A549 treated with Mapracorat at 1 μM for 4 hours (cell line): ENCODE measurements at places on chromosomes 13 and 19. TPM values are rescaled to one million over a fixed set of nuclear protein-coding genes. Genes with fewer than 3 reads are reported as not detected.

SLC6A16 gene
- total RNA-seq, result 0.64 to 1.7 TPM (median 1.4 TPM) in 5 replicates

KLK3 gene
- total RNA-seq, result not detected in 5 replicates

DLL3 gene
- 6.5 to 11.3 TPM (median 10.5 TPM) in 5 replicates for total RNA-seq

AP1M2 gene
- 26.8 to 54.6 TPM (median 42.7 TPM) in 5 replicates for total RNA-seq

NR2C2AP gene
- total RNA-seq, result 25.9 to 31.5 TPM (median 30.5 TPM) in 5 replicates

TUBB4A gene
- total RNA-seq, result 6.0 to 7.6 TPM (median 6.5 TPM) in 5 replicates

USE1 gene
- 13.8 to 16.3 TPM (median 14.9 TPM) in 5 replicates for total RNA-seq

VN1R2 gene
- total RNA-seq, result not detected in 5 replicates
